ENCODE measurements at places on chromosomes 3 and 15.

- DNase-seq = no peak
Measured at GRCh38 chr3:45642731-45643152, 46.5 kb upstream of the SACM1L start.

DNA sequence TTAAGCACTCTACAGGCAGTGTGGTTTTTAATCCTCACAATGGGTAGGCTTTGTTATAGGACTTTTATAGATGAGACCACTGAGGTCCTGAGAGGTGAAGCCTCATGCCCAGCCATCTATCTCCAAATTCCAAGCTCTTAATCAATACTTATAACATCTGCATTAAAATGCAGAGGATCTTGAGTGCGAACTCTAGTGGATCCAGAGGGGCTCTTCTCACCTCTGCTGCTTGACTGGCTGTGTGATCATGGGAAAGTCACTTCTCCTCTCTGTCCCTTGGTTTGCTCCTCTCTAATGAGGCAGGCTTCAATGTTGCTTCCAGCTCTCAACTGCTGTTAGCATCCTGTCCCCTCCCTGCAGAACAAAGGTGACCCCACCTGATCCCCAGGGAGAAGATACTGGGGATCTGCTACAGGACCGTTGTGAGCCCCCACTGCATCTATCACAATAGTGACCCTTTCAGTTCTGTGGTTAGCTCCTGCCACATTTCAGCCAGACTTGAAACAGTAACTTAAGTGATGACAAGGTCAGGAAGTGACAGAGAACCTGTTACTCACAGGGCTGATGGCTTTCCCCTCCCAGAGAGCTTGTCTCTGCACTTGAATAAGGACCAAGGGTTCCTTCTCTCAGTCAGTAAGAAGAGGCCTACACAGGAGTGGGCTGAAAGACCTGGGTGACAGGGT is 1.3 kb downstream of the SLC27A2 start:
- no peak for DNase-seq

- DNase-seq = no peak
Measured at GRCh38 chr15:29093065-29093435, 176.6 kb downstream of the NSMCE3 start.

DNA sequence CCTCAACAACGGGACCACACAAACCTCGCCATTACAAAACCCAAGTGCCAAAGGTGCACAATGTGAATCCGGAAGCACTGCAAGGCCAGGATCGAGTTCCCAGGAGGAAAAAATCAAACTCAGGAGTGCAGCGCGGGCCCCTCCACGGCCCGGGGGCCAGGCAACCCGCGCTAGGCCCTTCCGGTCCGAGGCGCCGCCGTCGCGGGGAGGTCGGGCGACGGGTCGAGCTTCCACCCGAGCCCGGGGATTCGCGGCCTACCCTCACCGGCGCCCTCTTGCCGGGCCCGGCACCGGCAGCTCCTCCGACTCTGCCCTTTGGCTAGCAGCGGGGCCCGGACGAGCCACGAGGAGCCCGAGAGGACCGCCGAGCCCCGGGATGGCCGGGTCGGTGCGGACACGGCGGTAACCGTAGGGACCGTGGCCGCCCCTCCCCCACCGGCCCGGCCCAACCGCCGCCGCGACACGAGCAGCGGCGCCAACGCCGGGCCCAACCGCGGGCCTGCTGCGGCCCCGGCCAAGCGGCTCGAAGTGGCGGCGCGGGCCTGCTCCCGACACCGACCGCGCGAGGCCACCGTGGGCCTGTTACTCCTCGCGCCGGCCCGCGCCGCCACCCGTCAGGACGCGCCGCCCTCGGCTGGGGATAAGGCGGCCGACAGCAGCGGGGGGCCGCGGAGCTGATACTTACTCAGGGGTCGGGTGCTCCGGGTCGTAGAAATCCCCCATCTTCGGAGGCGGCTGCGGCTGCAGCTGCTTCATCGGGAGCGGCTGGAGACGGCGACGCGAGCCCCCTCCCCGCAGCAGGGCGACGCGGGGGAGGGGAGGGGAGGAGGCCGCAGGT is 525 bp downstream of the SETD2 start:
- DNase-seq = no peak

GRCh38 chr3:33004961-33005360 is 53.5 kb downstream of the CCR4 start:
- no peak for DNase-seq

- DNase-seq = no peak
Measured at GRCh38 chr3:129063841-129064482, 3.4 kb downstream of the GP9 start.

DNA sequence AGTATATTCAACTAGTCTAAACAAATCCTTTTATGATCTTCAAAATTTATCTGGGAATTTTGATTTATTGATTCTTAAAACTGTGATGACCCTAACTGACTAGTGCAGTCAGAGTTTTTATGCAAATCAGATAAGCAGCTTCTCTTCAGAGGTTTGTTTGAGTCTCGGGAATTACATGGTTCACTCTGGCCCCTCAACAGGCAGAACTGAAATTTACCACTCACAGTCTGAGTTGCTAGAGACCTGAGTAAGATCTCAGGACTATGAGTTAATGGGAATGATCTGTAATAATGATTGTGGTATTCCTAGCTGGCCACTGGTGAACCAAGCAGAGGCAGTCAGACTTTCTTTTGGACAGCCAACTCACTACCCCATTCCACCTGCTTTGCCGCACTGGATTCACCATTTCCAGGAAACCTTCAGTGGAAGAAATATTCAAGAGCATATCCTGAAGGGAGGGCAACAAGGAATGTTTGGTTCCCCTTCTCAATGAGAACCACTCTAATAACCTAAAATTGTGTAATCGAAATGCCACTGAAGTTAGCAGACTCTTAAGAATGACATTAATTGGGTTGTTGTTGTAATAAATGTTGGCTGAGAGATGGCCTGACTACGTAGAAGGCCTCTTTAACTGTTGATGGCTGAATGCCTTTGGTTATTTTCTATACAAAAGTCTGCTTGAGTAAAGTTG is 11.5 kb upstream of the DNAJC13 start:
- no peak for DNase-seq

DNA sequence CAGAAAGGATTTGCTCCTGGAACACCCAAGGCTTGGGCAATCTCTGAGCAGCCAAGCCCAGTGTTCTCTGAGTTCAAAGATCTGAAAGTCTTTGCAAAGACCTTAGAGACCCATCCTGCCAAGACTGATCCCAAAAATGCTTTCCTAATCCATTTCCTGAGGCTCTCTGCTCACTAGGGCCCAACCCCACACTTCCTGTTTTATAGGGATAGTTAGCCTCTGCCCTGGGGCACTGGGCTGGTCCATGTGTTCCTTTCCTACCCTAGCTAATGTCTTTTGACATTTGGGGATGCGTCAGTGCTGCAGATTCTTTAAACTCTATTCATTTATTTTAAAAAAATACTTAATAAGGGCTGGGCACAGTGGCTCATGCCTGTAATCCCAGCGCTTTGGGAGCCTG is 372.7 kb downstream of the ROBO2 start:
- no peak for DNase-seq

DNA sequence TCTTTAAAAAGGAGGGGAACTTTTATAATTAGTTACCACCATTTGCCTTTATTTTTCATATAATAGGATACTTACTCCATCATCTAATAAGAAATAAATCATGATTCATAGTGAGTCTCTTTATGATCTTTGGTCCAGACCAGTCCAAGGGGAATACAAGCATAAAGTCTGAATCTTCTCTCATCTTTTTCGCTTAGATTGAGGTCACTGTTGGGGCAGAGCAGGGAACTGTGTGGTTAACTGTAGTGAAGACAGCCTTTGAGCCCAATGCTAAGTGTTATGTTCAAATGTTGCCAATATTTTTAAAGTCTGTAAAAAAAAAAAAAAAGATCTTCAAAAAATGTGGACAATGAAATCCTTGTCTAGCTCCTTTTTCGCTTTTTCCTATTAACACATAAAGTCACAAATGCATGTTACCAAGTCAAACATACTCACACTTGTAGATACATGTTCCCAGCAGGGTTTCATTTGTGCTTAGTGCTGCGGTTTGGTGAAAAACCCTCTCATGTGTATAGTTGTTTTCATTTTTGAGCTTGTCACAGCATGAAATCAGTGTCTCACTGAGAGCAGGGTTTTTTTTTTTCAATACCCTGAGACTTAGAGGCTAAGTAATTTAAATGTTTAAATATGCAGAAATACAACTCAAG is 72.1 kb downstream of the EPHA3 start:
- DNase-seq = no peak

All from NCI-H774 (cell line).